Occipital lobe (tissue), 3 donors: ENCODE measurements at places on chromosomes 12 and 14.

- DNase-seq, result no peak
Observed at GRCh38 chr12:1246637-1247036, 255.6 kb downstream of the ERC1 start.

DNA sequence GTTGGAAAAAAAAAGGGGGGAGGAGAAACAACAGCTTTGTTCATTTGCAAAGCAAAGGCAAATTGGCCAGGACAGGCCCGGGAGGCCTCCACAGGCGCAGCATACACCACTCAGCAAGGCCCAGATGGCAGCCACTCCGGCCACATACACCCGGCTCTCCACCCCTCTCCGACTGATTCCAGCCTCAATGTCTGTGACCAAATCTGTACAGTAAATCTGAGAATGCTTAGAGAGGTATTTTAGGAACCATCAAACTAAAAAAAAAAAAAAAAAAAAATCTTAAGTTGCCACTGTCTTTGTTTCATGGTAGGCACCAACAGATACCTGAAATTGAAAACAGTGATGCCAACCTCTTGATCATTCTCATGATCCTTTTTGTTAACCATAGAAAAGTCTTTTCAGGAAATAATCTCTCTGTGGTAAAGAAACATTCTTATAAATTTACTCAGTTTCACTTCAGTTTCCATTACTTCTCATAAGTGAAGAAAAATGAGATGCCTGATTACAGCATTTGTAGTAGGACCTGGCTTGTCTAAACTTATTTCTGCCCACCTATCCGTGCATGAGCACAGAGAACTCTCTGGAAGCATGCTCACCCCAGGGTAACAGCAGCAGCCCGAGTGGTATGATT is 20.2 kb downstream of the VPS37B start:
- DNase-seq, result no peak

DNA sequence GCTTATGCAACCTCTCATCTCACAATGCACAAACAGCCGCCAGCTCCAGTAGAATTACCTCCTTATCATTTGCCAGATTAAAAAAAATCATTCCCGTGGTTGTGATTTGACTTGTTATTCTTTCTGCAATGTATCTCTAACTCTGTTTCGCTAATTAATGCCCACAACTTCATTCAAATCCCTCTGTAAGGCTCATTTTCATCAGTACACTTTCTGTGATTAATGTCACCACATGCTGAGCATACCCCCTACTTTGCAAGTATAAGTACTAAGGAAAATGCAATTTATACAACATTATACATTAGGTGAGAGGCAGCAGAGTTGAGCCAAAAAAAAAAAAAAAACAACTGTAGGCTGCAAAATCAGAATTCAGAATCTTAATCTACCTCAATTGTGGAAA is 166.0 kb downstream of the FSCB start:
- no peak for DNase-seq

DNA sequence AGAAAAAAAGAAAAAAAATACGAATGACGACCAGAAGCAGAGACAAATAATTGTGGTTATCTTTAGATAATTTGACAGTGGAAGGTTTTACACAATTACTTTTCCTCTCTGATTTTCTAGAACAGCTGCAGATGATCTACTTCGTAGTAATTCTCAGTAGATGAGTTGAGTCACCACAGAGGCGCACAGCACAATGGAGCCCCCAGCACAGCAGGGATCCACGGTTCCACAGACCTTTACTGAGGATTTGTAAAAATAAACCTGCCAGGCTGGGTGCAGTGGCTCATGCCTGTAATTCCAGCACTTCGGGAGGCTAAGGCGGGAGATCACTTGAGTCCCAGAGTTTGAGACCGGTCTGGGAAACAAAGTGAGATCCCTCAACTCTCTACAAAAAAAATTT is 29.3 kb downstream of the AMN start:
- no peak for DNase-seq

- DNase-seq, result no peak
Observed at GRCh38 chr12:34346372-34347034, 324.2 kb downstream of the ALG10 start.

DNA sequence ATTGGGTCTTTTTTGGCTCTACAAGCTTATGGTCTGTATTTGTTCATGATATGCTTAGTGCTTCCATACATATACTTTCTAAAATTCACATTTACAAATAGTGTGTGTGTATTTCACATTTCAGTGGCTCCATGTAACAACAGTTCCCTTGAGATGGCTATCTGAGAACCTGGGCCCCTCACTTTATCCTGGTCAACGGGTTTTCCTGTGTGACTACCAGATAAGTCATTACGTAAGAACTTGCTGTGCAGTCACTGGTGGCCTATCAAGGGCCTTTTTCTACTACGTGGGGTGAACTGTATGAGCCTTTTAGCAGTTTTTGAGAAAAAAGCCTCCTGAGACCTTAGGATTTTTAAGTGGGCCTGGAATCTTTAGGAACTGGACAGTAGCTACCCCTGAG is 454.1 kb downstream of the PCNX1 start:
- DNase-seq, result no peak

GRCh38 chr14:42228611-42229010 is 621.9 kb downstream of the LRFN5 start:
- no peak for DNase-seq
